Stimulated activated CD4-positive, alpha-beta T cell treated with anti-CD3 and anti-CD28 coated beads, Interleukin-12 subunit alpha, Interleukin-12 subunit beta, amount 100 ng/mL, for 4 hours (primary cell): ENCODE measurements at places on chromosomes 2 and 18.

- no peak for DNase-seq
Measured at GRCh38 chr2:46871976-46872381, 43.6 kb downstream of the MCFD2 start.

DNA sequence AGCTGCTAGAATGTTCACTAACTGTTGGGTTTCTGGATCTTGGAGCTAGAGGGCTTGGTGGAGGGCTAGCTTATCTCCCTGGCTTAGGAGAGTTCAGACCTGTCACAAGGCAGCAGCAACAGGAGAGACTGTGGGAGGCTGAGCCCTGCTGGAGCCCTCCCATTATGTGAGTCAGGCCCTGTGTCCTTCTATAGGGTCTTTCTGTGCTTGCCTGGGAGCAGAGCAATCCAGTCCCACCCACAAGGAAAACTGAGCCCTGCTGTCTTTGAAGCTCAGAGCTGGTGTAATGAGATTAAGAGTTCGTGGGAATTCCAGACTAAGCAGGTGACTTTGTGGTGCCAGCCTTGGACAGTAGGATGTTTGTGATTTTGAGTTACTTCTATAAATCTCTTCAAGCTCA is 249.0 kb downstream of the TTC32 start:
- DNase-seq, result no peak

- DNase-seq, result no peak
Measured at GRCh38 chr2:38039121-38039910, 36.6 kb downstream of the CYP1B1 start.

DNA sequence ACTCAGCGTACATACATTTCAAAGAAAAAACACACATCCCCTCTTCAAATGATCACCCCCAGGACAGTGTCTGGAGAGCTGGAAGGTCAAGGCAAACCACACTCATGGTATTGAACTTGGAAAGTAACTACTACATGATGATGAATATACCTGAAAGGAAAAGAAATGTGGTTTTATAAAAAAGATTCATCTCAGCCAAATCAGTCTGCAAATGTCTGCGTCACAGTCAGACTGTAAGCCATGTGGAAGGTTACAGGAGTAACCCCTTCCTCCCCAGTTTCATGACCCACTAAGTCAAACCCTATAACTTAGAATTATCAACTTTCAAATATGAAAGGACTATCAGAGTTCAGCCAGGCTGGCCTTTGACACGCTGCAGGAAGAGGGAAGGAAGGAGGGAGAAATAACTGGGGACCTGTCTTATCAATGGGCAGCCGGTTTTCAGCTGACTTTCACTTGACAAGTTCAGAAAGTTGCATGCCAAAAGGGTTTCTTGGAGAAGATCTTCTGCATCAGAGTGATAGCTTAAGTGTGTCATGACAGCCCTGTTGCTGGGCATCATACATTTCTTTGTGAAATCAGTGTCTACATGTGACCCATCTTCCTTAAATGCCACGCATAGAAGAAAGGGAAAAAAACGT is 7.0 kb upstream of the BMP10 start:
- no peak for DNase-seq

- no peak for DNase-seq
Measured at GRCh38 chr2:58616961-58617360, 375.8 kb upstream of the FANCL start.

DNA sequence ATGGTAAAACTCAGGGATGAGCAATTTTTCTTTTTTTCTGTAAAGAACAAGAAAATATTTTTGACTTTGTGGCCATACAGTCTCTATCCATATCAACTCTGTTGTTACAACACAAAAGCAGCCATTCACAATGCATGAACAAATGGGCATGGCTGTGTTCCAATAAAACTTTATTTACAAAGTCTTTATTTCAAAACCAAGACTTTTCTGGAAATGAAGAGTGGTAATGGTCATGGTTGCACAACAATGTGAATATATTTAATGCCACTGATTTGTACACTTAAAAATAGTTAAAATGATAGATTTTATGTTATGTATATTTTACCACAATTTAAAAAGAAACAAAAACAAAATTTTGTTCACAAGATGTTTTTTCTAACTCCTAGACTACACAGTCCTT is 1.6 kb upstream of the DSG3 start:
- no peak for DNase-seq

- DNase-seq, result no peak
Measured at GRCh38 chr2:161424394-161424769, 8.3 kb downstream of the TBR1 start.

DNA sequence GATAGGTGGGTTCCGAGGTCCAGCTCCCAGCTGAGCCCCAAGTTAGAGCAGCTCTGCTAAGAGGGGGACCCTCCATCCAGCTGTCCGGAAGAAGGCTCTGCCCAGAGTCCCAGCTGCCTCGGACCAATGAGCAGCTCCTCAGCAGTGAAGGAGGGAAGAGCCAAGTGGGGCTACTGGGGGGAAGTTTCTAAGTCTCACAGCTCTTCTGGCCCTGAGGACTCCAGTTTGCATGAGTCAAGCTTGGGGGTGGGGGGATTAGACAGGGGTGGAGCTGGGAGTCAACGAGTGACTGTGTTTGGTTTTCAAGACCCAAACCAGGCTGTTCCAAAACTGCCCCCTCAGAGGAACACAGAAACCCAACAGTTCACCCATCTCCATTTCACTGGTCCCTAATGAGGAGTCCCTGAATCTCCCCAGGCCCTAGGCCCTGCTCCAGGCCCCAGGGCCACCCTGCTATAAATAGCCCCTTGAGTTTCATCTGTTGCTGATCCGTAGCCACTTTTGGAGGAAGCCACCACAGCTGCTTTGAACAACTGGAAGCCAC is 100.9 kb downstream of the TNS1 start:
- no peak for DNase-seq

DNA sequence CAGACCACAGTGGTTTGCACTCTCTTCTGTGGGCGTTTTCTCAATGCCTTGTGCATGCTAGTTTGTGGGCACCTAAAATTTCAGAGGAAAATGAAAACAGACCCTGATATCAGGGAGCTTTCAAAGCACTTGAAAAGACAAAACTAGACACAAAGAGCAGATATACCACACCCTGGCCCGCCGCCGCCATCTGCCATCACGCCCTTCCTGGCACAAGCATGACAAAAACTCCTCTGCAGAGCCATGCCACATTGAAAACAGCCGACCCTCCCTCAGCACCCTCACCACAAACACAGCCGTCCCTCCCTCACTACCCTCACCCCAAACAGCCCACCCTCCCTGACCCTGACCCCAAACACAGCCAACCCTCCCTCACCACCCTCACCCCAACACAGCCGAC is 84.8 kb upstream of the RAB6C start:
- no peak for DNase-seq

DNA sequence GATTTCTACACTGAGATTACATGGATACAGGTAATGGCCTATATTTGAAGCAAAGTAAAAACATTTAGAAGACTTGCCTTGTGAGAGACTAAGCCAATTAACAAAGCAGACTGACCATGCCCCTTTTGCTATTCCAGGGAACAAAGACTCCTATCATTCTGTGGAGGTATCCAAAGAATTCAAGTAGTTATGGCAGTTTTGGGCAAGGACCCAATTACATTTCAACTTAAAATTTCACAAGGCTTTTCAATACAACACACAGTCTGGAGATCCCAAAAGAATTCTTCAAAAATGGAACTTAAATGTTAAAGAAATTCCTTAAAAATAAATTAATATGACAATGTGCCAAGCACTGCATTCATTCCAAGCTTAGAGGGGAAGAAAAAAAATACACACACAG is 109.2 kb upstream of the CHRNA1 start:
- no peak for DNase-seq

GRCh38 chr18:49207361-49207760 is 253.1 kb downstream of the DYM start:
- no peak for DNase-seq

- DNase-seq, result no peak
Measured at GRCh38 chr2:200405599-200406298, 99.3 kb downstream of the SPATS2L start.

GRCh38 chr2:86360776-86361175 is 23.4 kb upstream of the REEP1 start:
- DNase-seq, result no peak

DNA sequence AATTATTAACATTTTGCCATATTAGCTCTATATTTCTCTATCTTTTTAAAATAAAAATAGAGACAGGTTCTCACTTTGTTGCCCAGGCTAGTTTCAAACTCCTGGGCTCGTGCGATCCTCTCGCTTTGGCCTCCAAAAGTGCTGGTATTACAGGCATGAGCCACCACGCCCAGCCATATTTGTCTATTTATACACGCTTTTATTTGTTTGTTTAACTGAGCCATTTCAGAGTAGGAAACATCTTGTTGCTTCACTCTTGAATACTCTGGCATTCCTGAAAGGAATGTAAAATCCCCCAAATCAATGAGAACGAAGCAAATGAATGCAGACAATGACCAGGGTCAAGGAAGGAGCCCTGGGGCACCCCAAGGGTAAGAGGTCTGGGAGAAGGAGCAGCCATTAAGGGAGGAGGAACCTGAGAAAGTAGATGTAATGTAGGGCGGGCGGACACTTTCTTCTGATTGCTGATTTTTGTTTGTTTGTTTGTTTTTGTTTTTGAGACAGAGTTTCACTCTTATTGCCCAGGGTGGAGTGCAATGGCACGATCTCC is 31.7 kb upstream of the RAB1A start:
- DNase-seq, result no peak

GRCh38 chr2:194464964-194465638 is 1191.9 kb upstream of the SLC39A10 start:
- DNase-seq, result no peak

DNA sequence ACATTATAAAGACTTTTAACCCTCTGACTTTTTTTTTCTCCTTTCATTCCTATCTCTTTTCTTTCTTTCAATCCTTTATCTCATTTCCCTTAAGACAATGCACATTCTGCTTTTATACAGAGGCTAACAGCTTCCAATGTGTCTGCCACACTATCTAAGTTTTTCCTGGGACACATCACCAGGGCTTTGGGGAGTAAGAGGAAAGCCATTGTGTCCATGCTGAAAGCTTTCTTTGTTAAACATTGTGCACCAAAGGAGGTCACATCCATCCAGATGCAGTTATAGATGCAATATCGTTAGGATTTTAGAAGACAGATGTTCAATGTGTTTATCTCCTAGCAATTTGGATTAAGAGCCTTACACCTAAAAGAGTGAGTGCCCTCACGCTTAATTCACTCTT is 534.1 kb downstream of the CNTNAP5 start:
- no peak for DNase-seq

GRCh38 chr18:59718108-59718463 is 20.9 kb upstream of the CCBE1 start:
- DNase-seq, result no peak

DNA sequence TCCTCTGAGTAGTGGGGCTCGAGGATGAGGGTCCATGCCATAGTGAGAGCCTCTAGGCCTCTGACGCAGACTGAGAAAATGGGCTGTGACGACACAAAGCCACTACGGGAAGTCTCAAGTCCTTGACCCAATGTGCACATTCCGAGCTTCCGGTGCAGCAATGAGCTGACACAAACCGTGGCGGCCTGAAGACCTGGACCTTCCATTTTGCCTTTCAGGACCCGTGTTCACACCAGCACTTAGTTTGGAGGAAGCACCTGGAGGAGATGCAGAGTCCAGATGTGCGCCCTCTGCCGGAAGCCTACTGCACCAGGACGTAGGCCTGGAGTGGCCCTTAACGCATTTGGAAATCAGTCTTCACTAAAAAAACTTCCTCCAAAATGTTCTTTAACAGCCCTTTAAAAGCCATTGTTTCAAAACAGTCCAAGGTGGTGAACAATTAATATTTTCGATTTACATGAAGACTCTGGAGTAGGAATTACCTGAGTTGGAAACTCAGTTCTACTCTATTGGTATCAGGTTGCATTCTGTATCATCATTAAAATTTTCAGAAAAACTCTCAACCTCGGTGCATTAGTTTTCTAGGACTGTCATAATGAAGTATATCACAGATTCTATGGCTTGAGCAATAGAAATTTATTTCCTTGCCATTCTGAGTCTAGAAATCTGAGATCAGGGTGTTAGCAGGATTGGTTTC is 33.9 kb downstream of the BMP10 start:
- DNase-seq, result peak; percentile 66

GRCh38 chr18:36757081-36757480 is 71.7 kb downstream of the TPGS2 start:
- DNase-seq, result no peak

- no peak for DNase-seq
Measured at GRCh38 chr2:181882246-181883020, 9.1 kb upstream of the ITPRID2 start.

- DNase-seq, result no peak
Measured at GRCh38 chr2:20189299-20189931, 35.5 kb downstream of the SDC1 start.

GRCh38 chr2:68589963-68590362 is 53.4 kb upstream of the PROKR1 start:
- no peak for DNase-seq

DNA sequence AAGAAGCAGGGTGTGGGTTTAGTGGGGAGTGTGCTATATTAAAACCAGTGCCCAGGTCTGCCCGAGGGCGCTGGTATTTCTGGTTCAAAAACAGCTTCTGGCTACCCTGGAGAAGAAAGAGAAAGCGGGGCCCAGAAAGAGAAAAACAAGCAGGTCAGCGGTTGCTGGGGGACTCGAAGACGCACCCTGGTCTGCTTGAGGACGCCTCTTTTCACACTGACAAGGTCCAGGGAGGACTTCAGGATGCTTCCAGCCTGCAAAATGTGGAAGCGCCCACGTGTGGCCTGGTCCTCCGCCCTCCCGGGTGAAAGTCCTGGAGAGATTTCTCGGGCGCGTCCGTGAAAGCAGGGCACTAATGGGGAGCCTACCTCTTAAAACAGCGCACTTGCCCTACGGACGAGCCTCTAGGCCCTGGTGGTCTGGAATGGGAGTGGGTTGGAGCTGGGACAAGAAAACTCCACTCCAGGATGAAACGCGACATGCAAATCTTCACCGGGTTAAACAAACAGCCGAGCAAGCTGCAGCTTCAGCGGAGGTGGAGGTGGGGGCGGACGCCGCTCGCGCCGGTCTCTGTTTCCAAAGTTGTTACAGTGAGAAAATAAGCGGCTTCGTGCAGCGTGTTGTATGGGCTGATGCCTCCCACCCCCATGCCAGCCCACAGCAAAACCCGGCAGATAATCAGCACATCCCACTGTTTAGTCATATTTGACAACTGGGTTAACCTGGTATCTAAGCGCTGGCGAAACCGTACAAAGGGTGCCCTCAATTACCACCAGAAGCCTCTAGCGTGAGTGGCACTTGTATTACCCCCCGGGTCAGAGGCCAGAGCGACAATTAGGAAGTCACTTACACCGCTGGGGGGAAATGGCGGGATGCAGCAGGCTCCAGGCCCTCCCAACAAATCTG is 1.1 kb upstream of the SP9 start:
- no peak for DNase-seq

GRCh38 chr2:128090575-128090944 is 440 bp upstream of the UGGT1 start:
- DNase-seq, result no peak
